CD4-positive, alpha-beta T cell (primary cell): ENCODE measurements at places on chromosomes 7 and 10.

DNA sequence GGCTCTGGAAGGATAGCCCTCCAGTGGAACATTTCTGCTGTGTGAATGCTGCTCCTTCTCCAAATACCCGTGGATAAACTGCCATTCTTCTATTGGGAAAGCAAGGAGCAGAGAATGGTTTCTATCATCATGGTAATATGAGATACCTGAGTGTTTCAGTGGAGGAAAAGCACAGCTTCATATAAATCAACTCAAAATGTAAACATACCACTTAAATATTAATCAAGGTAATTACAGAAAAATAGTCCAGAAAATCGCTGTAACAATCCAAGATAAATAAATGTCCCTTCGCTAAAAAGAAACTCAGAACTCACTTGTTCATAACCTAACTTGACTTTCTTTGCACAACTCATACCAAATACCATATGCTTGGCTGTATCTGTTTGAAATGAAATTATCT lies 635.8 kb downstream of the PARD3 start:
- H3K36me3 ChIP-seq: no peaks in the 10 kb centered on the region
- H3K27ac ChIP-seq: no peak overlapping the region
- no peaks in the 10 kb centered on the region for H3K4me1 ChIP-seq
- DNase-seq: no peak
- no peak overlapping the region for H3K4me3 ChIP-seq

- no peak overlapping the region for H3K27ac ChIP-seq
- H3K36me3 ChIP-seq: no peaks in the 10 kb centered on the region
- H3K27me3 ChIP-seq: no peaks in the 10 kb centered on the region
- DNase-seq: no peak
- H3K4me3 ChIP-seq: no peak overlapping the region
These were observed 602.8 kb downstream of the KCNMA1 start for GRCh38 chr10:77034795-77035194.

DNA sequence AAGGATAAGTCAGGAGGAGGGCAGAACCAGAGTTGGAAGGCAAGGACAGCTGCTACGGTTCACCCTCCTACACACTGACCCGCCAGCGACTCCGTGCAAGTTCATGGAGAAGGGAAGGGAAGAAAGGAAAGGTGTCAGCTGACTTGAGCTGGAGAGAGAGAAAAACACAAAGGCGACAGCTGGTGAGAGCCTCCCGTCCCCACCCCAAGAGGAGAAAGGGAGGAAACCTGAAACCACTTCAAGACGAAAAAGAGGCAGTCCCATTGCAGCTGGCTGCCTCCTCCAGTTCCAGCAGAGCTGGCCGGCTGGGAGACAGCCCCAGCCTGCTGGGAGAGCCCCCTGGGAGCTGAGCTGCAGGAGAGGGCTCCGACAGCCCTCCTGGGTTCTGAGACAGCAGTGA lies 75.2 kb downstream of the PARD3 start:
- no peaks in the 10 kb centered on the region for H3K4me1 ChIP-seq
- DNase-seq: no peak
- H3K27ac ChIP-seq: no peak overlapping the region

DNA sequence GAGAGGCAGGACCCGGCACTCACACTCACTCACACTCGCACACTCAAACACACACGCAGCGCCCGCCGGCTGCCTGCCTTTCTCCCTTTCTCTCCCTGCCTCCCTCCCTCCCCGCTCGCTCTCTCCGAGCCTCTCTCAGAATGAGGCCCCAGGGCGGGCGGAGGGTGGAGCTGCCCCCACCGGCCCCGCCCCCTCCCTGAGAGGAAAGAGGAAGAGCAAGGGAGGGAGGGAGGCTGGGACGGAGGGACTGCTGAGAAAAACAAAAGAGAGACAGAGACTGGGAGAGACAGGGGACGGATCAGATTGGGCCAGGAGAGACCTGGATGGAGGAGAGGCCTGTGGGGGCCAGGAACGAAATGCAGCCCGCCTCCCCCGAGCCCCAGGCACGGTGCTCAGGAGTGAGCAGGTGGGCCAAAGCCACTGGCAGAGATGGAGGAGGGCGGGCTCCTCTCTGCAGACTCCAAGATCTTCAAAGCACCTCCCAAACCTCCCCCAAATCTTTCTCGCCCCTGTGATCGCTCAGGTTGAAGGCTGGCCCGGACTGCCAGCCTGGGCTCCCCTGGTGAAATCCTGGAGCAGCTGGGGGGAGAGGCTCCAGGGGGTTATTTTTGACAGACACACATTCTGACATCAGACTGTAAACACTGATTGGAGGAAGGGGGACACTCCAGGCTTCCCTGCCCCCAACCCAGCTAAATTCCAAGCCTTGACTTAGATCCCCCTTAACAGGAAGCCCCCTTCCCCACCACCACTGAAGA lies 5.1 kb downstream of the LDB1 start:
- H3K27ac ChIP-seq: peak overlapping the region; percentile 76
- H3K27me3 ChIP-seq: no peaks in the 10 kb centered on the region
- DNase-seq: peak; percentile 86

GRCh38 chr7:17558135-17558534 lies 259.7 kb downstream of the AHR start:
- no peaks in the 10 kb centered on the region for H3K36me3 ChIP-seq
- no peak for DNase-seq
- no peak overlapping the region for H3K4me3 ChIP-seq
- H3K27ac ChIP-seq: no peak overlapping the region
- no peaks in the 10 kb centered on the region for H3K27me3 ChIP-seq
- no peaks in the 10 kb centered on the region for H3K4me1 ChIP-seq

DNA sequence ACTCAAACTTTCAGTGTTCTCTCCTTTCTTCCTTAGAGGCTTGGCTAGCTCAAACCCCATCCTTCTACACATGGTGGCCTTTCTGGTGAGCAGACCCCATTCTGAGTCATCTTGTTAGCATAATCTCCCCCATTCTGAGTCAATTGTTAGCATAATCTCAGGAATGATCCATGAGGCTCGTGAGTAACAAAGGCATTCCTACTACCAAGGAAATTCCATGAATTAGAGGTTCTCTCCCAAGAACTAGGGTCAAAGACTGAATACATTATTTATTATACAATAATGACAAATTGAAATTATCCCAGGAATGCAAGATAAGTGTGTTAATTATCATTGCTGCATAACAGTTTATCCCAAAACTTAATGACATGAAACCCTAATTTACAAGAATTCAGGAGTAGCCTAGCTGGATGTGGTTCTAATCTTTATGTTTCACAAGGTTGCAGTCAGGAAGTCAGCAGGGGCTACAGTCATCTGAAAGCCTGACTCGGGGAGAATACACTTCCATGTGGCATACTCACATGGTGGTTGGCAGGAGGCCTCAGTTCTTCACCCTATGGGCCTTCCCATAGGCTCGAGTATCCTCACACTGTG lies 100.2 kb downstream of the MMRN2 start:
- H3K36me3 ChIP-seq: no peaks in the 10 kb centered on the region
- H3K27ac ChIP-seq: no peak overlapping the region
- DNase-seq: no peak
- no peaks in the 10 kb centered on the region for H3K27me3 ChIP-seq
- no peaks in the 10 kb centered on the region for H3K4me1 ChIP-seq
